Activated naive CD4-positive, alpha-beta T cell treated with anti-CD3 and anti-CD28 coated beads, Interleukin-2, amount 10 ng/mL, durations not matched to agents 7 days and 5 days (primary cell): ENCODE measurements at places on chromosomes 12 and 14.

GRCh38 chr12:94173660-94174265 is 25.4 kb downstream of the PLXNC1 start:
- DNase-seq, result no peak

DNA sequence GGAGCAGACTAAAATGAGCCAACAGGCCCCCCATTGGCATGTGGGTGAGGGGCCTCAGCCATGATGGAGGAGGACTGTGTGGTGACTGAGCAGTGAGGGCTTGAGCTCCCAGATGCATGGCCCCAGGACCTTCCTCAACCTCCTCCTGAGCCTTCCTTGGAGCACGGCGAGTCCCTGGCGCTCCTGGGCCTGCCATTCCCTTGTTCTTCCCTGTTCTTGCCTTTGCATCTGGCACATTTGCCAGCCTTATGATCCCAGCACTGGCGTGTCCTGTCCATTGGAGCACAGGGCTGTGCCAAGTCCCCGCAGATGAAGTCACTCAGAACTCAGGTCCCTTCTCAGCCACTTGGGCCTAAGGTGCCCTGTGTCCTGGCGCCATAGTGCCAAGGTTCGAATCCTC is 40.3 kb upstream of the MEG3 start:
- DNase-seq, result no peak

DNA sequence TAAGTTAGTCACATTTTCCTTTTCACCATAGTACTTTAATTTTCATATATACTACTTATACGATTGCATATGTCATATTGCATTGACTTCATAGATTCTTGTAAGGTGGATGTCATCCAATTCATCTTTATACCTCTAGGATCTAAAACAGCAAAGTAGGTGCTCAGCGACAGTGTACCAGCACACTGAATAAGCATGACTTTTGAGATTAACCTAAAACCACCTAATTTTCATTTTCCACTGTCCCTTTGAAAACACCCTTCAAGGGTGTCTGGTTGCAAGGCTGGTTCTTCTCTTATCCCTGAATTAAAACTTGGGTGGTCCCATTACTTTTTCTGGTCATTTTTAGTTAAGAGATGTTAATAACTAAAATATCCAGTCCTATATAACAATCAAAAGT is 4.4 kb downstream of the GPR19 start:
- DNase-seq, result no peak

DNA sequence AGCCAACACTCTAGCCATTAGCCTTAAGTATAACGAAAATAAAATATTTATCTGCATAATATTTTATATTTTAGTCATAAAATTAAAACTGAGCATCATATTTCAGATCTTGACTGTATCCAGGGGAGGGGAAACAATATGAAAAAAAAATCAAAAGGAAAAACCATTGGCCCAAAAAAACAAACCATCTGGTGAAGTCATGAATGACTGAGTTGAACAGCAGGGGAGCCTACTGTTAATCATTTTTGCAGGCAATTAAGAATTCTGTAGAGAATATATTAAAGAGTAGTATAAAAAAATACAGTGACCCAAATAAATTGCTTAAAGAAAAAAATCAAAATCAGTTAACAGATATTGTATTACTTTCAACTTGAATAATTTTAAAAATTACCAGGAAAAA is 224.8 kb downstream of the C12orf50 start:
- DNase-seq, result no peak

GRCh38 chr12:12158858-12159257 is 88.1 kb downstream of the BCL2L14 start:
- DNase-seq, result no peak

GRCh38 chr12:3041558-3042164 is 35.5 kb upstream of the TSPAN9 start:
- peak; percentile 74 for DNase-seq

DNA sequence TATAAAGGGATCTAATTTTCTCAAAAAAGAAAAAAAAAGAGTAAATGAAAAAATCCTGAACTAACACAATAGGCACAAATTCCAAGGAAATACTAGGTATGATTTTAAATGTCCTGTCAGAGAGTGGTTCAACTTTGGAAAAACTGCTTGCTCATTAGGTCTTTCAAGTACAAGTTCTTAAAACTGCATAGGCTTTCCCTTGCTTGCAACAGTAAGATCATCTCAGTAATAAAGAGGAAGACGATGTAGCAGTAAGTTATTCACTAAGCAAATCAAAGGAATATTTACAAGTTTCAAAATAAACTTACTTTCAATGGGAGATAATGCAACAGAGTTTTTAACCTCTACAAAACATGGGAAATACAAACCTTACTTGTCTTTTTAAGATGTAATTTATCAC is 21.6 kb downstream of the CORO1C start:
- DNase-seq, result no peak

DNA sequence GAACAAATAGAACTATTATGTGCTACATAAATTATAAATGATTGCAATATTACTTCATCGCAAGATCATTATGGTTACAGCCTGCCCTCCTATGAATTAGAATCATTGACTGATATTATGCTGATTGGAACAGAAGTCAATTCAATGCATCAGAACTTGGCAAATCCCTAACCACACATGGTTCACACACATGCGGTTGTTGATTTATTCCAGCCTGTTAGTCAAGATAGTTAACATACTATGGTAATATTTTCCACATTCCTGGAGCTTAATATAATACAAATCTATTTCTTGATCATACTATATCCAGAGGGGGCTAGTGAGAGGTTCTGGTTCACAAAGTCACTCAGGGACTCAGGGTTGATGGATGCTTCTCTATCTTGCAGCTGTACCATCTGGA is 9.7 kb upstream of the CACNA1C start:
- DNase-seq, result no peak

GRCh38 chr12:24565300-24565699 is 383.6 kb downstream of the BCAT1 start:
- no peak for DNase-seq

GRCh38 chr14:68248481-68249255 is 429.1 kb downstream of the RAD51B start:
- DNase-seq, result peak; percentile 24
